ENCODE measurements at places on chromosomes 12 and 14.
A peak's percentile ranks its signal among the peaks of the same experiment; 100 is the strongest.

GRCh38 chr14:47949006-47949405 is 273.6 kb upstream of the MDGA2 start:
- no peak for DNase-seq

DNA sequence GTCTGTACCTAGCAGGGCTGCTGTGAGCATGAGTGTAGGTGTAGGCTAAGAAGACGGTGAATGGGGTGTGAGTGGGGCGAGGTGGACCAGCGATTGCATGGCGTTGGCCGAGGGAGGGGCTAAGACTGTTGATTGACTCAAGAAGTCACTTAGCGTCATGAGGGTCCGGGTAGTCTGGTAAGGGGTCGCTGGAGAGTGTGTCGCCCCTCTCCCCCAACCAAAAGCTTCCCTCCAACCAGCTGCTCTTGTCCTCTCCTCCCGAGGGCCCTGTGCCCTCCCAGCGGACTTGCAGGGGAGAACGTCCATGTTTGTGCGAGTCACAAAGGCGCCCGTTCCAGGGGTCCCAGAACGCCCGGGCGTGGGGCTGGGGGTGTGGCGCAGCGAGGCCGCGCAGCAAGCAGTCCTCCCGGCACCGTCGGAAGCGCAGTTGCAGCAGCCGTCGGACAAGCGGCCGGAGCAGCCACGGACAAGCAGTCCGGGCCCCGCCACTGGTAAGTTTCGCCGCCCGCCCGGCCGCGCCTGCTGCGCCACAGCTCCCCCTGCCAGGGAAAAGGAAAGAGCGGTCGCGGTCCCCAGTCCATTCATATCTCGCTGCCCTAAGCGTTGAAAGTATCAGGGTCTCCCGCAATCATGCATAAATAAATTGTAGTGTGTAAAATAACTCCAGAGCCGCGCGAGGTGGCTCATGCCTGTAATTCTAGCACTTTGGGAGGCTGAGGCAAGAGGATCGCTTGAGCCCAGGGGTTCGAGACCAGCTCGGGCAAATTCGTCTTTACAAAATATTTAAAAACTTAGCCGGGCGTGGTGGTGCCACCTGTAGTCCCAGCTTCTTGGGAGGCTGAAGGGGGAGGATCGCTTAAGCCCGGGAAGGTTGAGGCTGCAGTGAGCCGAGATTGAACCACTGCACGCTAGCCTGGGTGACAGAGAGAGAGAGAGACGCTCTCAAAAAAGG is at the start of gene CCDC63:
Gene CCDC63, plus strand, starts transcription at position 373 of the 952 bp plus-strand sequence. CDS start 5,968 bp downstream, outside the sequence.
- peak; percentile 63 for DNase-seq

GRCh38 chr14:74950795-74951442 is 4.5 kb downstream of the PGF start:
- no peak for DNase-seq

DNA sequence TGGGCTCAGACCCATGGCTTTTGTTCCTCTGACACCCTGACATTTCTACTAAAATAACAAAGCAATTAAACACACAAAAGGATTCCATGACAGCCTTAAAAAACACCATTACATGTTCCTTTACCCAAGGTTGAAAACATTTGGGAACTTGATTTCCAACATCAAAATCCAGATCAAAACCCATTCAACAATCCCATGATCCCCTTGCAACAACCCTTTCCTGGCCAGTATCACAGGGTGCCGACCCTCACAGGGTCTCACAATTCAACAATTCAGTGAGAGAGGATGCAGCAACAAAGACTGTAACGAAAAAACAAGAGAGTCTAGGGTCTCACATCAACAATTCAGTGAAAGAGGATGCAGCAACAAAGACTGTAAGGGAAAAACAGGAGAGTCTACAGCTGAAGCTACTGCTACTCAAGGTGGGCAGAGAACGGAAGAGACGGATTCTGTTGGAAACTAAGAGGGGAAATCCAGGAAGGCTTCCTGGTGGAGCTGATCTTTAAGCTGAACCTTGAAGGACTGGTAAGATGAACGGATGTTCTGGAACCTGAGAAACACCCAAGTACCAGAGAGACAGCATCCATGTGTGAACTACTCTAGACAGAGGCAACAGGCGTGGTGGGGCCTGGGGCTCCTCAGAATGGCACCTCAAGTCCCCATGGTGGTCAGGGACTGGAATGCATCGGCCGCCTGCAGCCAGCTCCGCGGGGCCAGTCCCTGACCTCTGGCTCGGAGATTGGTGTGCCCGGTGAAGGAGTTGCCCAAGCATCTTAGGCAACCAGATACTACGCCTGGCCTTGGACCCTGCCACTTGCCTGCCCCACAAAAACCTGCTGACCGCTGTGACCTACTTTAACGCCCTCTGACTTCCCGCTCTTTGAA is 22.7 kb upstream of the ZFP36L1 start:
- DNase-seq: no peak

- peak; percentile 12 for DNase-seq
Measured at GRCh38 chr12:85575120-85576096, 260.8 kb downstream of the RASSF9 start.

DNA sequence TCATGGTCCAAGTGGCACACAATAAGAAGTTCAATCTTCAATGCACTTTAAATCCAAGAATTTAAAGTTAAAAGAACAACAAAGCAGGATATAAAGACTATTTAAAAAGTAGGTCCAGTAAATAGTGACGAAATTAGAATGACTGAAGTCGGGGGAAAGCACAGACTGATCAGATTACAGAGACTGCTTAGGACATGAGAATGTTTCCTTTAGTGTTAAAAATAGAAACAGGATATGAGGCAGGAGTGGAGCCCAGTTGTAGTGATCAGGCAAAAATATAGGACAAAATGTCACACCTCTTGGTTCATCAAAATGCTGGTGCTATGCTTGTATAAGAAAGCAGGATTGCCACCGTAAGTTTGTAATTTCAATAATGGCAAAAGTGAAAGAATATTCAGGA is 52.2 kb upstream of the CD163 start:
- DNase-seq: no peak

DNA sequence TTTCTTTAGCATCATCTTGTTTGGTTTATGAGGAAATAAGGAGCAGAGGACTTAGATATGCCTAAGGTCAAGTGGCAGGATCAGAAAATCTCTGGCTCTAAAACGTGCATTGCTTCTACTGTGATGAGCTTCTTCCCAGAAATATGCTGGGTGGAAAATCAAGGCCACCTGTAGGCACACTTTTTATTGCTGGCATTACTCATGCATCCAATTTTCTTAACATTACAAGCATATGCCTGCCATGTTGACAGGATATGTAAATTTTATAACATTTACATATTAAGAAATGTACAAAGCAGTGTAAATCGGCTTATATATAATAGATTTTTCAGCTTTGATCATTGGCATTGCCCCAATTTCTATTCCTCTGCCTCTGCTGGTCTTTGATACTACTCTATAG is 409.6 kb downstream of the TMEM132D start:
- DNase-seq: no peak

- DNase-seq: no peak
Measured at GRCh38 chr12:6462234-6462995, 8.1 kb downstream of the VAMP1 start.

DNA sequence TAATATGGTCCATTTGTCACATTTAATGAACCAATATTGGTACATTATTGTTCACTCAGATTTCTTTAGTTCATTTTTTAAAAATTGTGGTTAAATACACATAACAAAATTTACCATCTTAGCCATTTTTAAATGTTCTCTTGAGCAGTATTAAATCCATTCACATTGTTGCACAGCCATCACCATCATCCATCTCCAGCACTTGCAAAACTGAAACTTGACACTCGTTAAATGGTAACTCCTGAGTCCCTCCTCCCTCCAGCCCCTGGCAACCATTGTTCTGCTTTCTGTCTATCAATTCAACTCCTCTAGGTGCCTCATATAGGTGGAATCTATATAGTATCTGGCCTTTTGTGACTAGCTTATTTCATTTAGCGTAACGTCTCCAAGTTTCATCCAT is 86.4 kb downstream of the ACACB start:
- no peak for DNase-seq

DNA sequence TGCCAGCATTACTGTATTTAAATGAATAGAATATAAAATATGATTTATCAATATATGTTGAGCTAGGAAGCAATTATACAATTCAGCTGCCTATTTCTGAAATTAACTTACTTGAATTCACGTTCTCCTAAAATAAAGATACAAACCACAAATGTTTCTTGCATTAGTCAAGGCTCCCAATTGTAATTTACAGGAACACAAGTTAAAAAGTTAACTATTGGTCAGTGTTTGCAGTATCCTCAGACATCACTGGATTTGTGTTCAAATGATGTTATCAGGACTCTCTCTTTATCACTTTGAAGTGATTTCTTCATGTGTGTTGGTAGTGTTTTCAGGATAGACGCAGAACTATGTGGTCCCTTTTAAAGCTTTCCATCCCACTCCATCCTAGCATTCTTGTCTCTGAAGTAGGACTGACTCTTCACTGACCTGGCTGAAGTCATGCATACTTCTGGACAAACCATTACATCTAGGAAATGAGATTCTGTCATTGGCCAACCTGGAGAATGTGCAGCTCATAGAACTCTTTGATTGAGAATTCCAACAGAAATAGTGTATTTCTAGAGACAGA is 156.1 kb downstream of the KICS2 start:
- no peak for DNase-seq

DNA sequence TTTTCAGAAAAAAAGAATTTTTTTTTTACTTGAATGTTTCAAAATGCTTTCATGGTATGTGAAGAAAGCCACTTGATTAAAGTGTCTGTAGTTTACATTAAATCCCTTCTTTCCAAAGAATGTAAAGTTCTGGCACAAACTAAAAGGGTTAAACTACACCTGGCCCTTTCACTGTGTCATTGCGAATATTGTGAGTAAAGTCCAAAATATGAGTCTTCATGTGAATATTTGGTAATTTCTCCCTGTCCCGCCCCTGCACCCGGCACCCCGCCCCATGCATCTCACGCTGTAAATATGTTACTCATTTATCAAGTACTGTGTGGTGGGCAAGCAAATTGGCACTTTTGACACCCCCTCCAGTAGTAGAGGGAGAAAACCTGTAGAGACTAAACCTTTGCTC is 274.7 kb downstream of the TTC6 start:
- no peak for DNase-seq

GRCh38 chr14:98189944-98190343 is 1082.1 kb downstream of the BCL11B start:
- no peak for DNase-seq

GRCh38 chr12:46825591-46826414 is at the start of gene SLC38A4:
SLC38A4 (minus strand) TSS chr12:46825997; CDS start chr12:46793071, 32,926 bp downstream.
- no peak for DNase-seq

DNA sequence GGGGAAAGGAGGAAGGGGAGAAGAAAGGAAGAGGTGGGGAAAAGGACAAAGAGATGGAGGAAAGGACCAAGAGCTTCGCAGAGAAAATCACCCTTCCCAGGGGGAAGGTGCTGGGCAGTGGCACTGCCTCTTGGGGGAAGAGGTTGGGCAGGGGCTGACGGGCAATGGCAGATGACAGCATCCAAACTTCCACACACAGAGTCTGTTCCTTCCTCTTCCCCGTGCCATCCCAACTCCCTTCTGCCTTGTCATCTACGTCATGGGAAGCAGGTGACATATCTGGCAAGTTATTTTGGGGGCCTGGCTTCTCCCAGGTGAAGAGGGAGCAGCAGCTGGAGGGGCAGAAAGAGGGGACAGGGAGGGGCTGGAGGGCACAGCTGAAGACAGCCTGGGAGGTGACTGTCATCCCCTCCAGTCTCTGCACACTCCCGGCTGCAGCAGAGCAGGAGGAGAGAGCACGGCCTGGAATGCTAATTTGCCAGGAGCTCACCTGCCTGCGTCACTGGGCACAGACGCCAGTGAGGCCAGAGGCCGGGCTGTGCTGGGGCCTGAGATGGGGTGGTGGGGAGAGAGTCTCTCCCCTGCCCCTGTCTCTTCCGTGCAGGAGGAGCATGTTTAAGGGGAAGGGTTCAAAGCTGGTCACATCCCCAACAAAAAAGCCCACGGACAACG is 43.9 kb upstream of the IQSEC3 start:
- DNase-seq: no peak

All from D721Med (cell line).